Activated CD4-positive, alpha-beta T cell treated with anti-CD3 and anti-CD28 coated beads, Interleukin-2, amount 50 U/mL, for 4 hours (primary cell): ENCODE measurements at places on chromosomes 1 and 21.
A peak's percentile ranks its signal among the peaks of the same experiment; 100 is the strongest.

DNA sequence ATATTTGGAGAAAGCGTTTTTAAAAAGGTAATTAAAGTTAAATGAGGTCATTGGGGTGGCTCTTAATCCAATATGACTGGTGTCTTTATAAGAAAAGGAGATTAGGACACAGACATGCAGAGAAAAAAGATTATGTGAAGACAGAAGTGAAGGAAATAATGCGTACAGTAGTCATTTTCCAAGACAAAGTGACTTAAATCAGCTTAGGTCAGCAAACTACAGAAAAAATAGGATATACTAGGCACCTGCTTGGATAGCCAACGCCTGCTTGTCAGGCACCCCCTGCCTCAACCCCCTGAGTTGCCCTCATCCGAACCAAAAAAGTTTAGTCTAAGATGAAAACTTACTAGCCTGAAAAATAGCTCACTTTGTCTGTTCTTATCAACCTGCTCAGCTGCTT, 58.2 kb upstream of the SPAG17 start:
- no peak for DNase-seq

DNA sequence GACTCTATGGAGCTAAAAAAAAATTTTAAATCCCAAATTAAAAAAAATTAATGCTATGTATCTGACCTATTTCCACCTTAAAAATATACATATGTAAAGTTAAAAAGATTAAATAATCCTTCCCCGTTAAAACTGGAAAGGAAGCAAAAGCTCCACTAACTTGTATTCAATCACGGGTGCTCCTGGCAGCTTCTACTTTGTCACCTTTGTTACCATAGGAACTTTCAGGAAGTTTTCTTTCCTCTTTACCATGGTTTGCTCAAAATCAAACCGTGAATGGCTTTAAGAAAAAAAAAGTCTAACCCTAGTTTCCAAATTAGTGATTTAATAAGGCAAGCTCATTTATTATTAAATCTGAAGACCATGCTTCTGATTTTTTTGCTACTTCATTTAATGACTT, 3.5 kb downstream of the GPATCH2 start:
- DNase-seq: no peak

- DNase-seq: no peak
Measured at GRCh38 chr1:100087396-100087795, 45.3 kb downstream of the SASS6 start.

DNA sequence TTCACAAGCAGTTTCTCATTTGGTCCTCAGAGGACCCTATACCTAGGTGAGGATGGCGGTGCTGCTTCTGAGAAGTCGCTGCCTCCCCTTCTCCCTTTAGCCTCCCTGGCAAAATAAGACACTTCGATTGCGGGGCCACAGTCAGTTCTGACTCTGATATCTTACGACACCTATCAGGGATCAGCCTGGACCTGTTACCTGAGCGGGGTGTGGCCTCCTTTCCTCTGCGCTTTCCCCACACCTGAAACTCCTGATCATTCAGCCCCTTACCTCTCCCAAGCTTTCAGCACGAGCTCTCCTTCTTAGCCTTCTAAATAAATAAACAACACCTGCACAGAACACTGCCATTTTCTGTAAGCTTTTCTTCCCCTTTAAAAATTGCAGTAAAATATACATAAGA, 24.6 kb upstream of the GPR137B start:
- DNase-seq: no peak

GRCh38 chr1:234662148-234662547, 52.2 kb upstream of the IRF2BP2 start:
- no peak for DNase-seq

GRCh38 chr1:45134461-45134873, 71.9 kb downstream of the ZSWIM5 start:
- DNase-seq: no peak

DNA sequence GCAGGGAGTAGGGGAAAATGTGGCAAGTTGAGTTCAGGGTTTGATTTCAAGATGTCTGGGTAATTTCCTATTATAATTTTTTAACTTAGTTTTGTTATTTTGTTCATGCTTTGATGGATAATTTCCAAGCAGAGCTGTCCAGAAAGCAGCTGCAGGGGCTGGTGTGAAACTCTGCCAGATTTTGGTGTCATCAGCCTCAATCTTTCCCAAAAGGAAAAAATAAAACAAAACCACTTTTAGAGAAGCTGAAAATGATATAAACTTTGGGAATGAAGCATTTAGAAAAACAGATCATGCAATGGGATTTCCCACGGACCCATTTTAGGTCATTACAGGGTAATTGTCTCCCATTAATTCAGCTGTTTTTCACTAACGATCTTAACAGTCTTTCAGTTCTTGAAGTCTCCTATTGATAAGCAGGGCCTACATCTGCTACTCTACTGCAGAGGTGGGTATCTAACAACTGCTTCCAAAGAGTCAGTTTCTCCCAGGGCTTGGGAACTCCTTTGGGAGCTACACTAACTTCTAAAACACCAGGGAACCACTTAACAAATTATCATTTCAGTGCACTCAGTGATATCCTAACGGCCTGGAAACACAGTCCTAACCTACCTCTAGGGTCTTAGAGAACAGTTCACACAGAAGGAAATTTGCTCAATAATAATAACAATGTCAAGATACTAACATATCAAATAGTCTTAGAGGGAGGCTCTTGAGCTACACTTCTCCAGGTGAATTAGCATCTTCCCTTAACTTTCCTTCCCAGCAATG, 12.3 kb downstream of the ZNF436 start:
- DNase-seq: no peak

- DNase-seq: no peak
Measured at GRCh38 chr1:203207751-203208150, 21.2 kb upstream of the CHI3L1 start.

- DNase-seq: no peak
Measured at GRCh38 chr1:221783437-221783836, 41.5 kb upstream of the DUSP10 start.

DNA sequence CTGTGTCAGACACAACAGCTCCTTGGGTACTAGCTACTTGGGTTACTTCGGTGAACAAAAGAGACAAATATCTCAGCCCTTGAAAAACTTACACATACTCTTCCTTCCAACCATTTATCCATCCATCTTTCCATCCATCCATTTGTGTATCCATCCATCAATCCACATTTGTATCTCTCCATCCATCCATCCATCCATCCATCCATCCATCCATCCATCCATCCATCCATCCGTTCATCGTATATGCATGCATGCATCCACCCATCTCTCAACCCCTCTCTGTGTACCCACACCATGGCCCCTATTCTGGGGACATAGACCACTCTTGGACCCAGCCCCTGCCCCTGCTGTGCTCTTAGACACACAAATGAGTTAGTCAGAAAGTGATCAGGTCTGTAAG, 40.2 kb downstream of the FAAH start:
- no peak for DNase-seq

GRCh38 chr1:193190096-193190744, 3.8 kb upstream of the B3GALT2 start:
- no peak for DNase-seq

GRCh38 chr1:56446531-56447098, 132.7 kb downstream of the PLPP3 start:
- no peak for DNase-seq

DNA sequence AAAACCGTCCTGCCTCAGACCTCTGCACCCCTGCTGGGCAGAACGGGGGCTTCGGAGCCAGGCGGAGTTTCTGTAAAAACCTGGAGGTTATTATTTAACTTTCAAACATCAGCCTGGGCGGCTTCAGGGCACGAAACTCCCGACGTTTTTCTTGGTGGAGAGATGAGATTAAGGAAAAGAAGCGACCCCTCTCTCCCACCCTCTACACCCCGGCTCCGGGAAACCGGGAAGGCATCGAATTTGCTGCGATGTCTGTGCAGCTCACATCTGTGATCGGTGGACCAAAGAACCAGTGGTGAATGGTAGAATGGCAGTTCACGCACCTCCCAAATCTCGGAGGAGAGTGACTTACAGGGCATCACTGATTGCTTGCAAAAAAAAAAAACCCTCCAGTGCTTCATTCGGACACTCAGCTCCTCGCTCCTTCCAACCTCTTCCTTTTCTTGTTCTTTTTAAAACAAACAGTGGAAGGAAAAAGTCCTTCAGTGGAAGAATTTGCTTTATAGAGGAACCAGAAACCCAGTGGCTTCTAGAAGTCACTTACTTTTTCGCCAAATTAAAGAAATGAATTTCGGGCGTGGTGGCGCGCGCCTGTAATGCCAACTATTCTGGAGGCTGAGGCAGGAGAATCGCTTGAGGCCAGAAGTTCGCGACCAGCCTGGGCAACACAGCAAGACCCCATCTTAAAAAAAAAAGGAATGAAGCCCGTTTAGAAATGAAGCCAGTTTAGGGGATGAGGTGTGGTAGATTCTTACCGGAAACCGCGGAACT, 884 bp downstream of the PHACTR4 start:
- peak; percentile 1 for DNase-seq

DNA sequence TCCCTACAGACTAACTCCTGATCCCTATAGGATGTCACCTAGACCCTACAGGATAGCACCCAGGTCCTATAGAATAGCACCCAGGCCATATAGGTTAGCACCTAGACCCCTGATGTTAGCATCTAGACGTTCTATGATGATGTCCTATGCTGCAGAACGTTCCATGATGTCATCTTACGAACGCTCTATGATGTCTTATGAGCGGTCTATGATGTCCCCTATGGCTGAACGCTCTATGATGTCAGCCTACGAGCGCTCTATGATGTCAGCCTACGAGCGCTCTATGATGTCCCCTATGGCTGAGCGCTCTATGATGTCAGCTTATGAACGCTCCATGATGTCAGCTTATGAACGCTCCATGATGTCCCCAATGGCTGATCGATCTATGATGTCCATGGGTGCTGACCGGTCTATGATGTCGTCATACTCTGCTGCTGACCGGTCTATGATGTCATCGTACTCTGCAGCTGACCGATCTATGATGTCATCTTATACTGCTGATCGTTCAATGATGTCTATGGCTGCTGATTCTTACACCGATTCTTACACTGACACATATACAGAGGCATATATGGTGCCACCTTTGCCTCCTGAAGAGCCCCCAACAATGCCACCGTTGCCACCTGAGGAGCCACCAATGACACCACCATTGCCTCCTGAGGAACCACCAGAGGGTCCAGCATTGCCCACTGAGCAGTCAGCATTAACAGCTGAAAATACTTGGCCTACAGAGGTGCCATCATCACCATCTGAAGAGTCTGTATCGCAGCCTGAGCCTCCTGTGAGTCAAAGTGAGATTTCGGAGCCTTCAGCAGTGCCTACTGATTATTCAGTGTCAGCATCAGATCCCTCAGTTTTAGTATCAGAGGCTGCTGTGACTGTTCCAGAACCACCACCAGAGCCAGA, 9.5 kb downstream of the SON start:
- DNase-seq: no peak

DNA sequence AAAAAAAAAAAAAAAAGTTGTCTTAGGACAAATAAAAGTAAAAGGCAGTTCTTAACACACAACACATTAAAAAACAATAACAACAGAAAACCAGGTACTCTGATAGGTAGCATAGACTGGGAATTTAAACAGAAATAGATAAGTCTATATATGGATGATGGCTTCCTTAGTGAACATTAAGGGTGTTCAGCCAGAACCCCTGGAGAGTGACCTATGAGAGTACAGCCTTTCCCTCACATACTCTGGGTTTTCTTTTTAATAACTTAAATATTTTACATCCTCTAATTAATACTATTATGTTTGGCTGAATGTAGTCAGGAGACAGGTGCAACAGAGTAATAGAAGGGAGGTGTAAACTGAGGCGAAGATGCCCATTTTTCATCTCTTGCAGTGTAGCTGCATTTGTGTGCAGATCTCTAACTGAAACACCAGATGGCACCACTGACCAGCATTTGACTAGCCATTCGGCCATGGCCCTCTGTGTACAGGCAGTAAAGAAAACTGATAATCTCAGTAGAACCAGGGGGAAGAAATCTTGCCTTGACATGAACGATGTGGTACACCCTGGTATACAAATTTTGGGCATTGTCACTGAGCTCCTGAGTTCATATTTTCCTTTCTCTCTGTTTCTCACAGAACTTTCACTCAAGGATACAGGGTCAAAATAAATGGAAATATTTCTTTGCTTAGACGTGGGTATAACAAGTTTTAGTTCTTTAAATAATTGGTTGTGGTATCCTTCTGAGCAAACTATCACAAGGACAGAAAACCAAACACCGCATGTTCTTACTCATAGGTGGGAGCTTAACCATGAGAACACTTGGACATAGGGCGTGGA, 7.6 kb downstream of the TTF2 start:
- peak; percentile 24 for DNase-seq

DNA sequence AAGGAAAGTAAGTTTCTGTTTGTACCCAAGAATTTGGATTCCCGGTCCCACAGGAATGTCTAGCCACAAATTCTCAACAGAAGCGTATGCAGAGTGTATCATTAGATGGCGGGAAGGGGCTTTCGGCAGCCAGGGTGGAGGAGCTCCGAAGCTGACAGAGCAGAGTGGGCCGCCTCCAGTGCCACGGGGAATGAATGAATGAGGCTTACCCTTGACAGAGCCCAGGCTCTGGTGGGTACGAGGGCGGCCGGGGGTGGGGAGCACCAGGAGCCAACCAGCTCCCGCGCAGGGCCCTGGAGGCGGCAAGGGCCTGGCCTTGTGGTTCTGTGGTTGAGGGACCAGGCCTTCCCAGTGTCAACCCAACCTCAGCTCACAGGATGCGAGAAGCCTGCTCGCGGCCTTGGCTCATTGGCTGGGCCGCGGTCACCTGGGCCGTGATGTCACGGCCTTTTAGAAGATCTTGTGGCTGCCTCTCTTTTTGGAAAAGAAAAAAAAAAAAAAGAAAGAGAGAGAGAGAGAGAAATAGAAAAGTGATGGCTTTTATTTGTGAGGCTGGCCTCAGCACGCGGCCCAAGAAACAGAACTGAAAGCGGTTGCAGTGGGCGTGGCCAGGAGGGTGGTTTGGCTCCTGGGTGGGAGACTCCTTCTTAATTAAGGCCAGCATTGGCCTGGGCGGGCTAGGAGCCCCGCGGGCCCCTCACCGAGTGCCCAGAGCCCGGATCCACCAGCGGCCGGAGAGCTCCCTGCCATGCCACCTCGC, 34.9 kb upstream of the RUNX3 start:
- DNase-seq: peak; percentile 87

- no peak for DNase-seq
Measured at GRCh38 chr1:70319750-70320149, 34.8 kb downstream of the ANKRD13C start.

GRCh38 chr1:29546496-29546895, 310.2 kb downstream of the PTPRU start:
- no peak for DNase-seq

GRCh38 chr21:36166705-36167104, 10.1 kb downstream of the DOP1B start:
- no peak for DNase-seq

DNA sequence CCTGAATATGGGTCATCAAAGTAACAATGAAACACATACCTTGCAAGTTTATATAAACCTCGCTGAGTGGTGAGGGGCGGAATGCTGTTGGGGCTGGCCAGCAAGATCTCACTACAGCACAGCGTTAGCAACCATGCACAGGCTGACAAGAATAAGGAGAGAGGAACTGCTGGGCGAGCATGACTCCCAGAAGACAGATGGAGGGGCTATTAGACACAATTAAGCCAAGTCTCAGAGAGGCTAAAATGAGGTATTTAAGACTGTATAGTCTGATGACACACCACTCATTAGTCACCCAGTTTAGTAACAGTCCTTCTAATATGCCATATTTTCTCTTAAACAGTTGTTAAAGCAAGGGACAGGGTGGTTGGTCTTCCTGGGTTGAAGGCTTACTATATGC, 340.2 kb upstream of the NR5A2 start:
- no peak for DNase-seq

- no peak for DNase-seq
Measured at GRCh38 chr1:228140724-228141225, 696 bp downstream of the GUK1 start.

GRCh38 chr1:109252893-109253802, 3.8 kb downstream of the CELSR2 start:
- DNase-seq: no peak
